Uterus (tissue), 4 donors: ENCODE measurements at places on chromosomes 2 and 18. TPM values are rescaled to one million over a fixed set of nuclear protein-coding genes. Genes with fewer than 3 reads are reported as not detected.

Gene FBXO48
- not detected for total RNA-seq

- peak overlapping the region; percentile 62 for H3K27ac ChIP-seq
- no peak overlapping the region for H3K4me3 ChIP-seq
- no peaks in the 10 kb centered on the region for H3K36me3 ChIP-seq
These were observed 1.7 kb downstream of the CDK15 start for GRCh38 chr2:201808027-201808426.

- H3K4me1 ChIP-seq = no peaks in the 10 kb centered on the region
- DNase-seq = no peak
- H3K36me3 ChIP-seq = no peaks in the 10 kb centered on the region
- no peak overlapping the region for H3K4me3 ChIP-seq
- H3K27ac ChIP-seq = no peak overlapping the region
- no peaks in the 10 kb centered on the region for H3K27me3 ChIP-seq
These were observed 19.4 kb downstream of the EXOC6B start for GRCh38 chr2:72806280-72806945.

GRCh38 chr2:55384786-55385185, 34.9 kb downstream of the CCDC88A start:
- H3K4me1 ChIP-seq = no peaks in the 10 kb centered on the region
- no peaks in the 10 kb centered on the region for H3K27me3 ChIP-seq
- no peaks in the 10 kb centered on the region for H3K36me3 ChIP-seq
- no peak overlapping the region for H3K27ac ChIP-seq

DNA sequence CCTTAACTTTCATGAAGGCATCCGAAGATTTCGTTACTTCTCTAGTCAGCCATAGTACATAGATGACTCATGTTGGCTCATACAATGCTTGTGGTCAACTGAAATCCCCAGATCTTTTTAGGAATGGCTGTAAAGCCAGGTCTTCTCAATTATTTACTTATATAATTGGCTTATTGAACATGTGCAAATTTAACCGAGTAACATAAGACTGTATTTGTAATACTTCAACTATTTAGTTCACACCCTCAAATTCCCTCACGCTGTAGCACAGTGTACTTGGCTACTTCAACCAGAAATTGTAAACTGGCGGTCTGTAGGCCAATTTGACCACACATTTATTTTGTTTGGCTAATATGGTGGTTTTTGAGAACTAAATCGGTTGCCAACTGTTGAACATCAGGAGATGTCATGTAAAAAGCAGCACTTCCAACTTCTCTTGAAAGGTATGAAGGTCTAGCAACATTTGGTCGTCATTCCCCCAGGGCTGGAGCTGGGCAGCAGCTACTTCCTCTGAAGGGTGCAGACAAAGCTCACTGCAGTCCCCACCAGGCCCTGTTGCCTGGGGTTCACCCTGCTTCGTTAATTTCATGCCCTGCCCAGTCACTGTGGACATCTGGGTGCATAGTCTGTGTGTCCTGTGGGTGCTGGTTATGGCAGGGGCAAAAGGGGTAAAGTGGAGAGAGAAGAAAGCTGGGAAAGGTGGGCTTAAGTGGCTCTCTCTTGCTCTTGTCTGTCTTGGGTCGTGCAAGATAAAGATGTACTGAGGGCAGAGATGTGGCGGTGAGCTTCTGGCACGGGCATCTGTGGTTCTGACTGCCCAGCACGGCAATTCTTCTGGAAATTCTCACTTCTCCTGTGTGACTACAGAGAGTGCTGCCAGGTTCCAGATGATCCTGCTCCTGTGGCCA, 3.2 kb upstream of the SH3RF3 start:
- no peaks in the 10 kb centered on the region for H3K4me1 ChIP-seq
- no peaks in the 10 kb centered on the region for H3K27me3 ChIP-seq
- no peak overlapping the region for H3K4me3 ChIP-seq
- no peak for DNase-seq
- no peaks in the 10 kb centered on the region for H3K36me3 ChIP-seq

Gene C1GALT1C1L
- total RNA-seq = 1.5 TPM

DNA sequence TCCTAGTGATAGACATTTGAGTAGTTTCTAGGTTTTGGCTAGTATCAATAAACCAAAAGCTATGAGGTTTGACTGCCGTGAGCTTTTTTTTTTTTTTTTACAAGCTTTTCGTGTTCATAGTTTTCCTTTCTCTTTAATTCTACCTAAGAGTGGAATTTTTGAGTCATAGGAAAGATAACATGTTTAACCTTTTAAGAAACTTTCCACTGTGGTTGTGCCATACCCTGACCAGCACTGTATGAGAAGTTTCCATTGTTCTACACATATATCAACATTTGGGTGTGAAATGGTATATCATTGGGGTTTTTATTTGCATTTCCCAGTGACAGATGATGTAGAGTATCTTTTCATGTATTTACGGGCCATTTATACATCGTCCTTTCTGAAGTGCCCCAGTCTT, 31.7 kb downstream of the UBE2F start:
- no peaks in the 10 kb centered on the region for H3K4me1 ChIP-seq
- no peaks in the 10 kb centered on the region for H3K36me3 ChIP-seq
- no peak for DNase-seq
- no peak overlapping the region for H3K27ac ChIP-seq
- H3K4me3 ChIP-seq = no peak overlapping the region
- H3K27me3 ChIP-seq = no peaks in the 10 kb centered on the region

- no peaks in the 10 kb centered on the region for H3K36me3 ChIP-seq
- no peak overlapping the region for H3K27ac ChIP-seq
- no peaks in the 10 kb centered on the region for H3K27me3 ChIP-seq
- DNase-seq = no peak
- H3K4me1 ChIP-seq = no peaks in the 10 kb centered on the region
These were observed 729.6 kb upstream of the ZNF804A start for GRCh38 chr2:183868707-183869106.

GRCh38 chr2:1586923-1587840, 157.1 kb downstream of the PXDN start:
- H3K4me3 ChIP-seq = no peak overlapping the region
- H3K27ac ChIP-seq = no peak overlapping the region
- no peak for DNase-seq
- no peaks in the 10 kb centered on the region for H3K36me3 ChIP-seq
- H3K27me3 ChIP-seq = no peaks in the 10 kb centered on the region
